Muscle of back (tissue), 13 donors: ENCODE measurements at places on chromosomes 4 and X.

DNA sequence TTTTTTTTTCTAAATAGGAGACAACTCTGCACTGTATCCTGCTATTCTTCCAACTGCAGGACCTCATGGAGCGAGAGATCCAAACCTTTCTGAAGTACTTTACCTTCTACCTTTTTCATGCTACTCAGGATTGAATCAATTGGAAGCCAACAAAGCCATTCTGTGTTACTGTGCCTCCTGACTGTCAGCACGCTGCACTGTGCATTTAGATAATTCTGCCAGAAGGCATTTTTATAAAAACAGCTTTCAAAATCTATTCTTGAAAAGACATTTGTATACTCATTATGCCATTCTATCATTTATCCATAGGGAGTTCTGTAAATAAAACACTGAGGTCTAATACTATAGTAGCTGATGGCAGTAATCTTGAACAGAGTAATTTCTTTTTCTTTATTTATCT is 142.8 kb downstream of the SLIT2 start:
- no peak for DNase-seq

GRCh38 chr4:793941-794621 is 31.8 kb downstream of the CPLX1 start:
- DNase-seq, result no peak

DNA sequence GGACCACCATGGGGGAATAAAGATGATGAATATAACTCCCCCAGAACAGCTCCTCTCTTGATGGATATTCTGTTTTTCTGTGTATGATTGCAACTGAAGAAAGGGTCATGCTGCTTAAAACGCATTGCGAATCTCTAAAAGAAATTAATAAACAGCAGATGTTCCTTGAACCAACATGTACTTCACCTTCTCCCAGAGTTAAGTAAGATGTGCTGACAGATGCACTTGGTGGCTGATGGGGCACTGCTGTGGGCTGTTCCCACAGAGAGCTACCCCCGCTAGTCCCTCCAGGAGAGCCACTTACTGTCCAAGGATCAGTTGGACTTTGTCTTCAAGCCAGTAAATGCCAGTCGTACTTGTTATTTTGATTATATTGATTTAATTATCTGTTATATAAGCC is 26.3 kb upstream of the C4orf54 start:
- no peak for DNase-seq

GRCh38 chrX:100895365-100896075 is 21.4 kb upstream of the NOX1 start:
- peak; percentile 2 for DNase-seq

DNA sequence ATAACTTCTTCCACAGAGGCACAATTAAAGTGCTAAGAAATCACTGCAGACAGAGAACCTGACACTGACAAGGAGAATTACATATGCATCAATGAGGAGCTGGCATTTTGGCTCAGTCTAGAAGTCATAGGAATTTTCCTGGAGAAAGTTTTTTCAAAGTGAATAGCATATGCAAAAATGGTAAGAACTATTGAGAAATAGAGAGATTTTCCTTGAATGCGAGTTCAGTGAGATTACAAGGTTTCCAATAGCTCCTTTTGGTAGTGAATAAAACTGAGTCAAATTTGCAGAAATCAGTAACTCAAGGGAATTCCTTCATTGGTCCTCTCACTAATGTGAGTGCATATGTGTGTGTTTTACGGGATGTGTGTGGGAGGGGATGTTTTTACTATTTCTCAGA is 557.5 kb downstream of the PPARGC1A start:
- no peak for DNase-seq

GRCh38 chr4:95219109-95219508 is 329.7 kb downstream of the UNC5C start:
- DNase-seq, result no peak

DNA sequence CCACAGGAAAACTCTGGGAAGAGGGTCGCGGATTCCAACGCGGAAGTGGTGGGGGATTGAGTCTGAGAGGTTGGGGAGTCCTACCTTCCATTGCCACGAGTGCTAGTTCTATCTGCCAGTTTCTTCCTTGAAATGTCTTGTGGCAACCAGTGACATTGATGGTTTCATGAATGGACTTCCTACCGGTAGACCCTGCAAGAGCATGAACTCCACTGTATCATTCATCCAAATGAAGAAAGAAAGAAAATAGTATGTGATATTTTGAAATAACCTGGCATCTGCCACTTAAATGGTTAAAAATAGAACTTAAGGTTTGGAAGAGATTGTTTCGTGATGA is 1.1 kb upstream of the SLC10A7 start:
- DNase-seq, result peak; percentile 5

GRCh38 chr4:187286525-187286924 is 562.9 kb upstream of the FAT1 start:
- no peak for DNase-seq

GRCh38 chr4:94523033-94523580 is 71.4 kb downstream of the PDLIM5 start:
- no peak for DNase-seq

DNA sequence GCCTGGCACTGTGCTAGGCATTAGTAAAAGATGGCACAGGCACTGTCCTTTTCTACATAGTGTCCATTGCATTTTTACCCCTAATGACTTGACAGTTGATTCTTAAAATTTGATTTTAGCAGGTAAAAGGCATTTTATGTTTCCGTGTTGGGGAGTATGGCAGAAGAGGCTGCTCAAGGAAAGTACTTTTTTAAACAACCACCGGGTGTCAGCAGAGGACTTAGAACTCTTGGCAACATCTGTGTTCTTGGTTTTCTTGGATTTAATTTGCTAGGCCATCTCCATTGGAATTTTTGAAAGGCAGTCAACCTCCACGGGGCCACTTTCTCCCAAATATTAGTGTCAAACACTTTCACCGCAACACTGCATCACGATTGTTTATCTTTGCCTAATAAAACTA is 102.9 kb downstream of the TSPAN7 start:
- DNase-seq, result peak; percentile 11

GRCh38 chr4:181946902-181947301 is 296.3 kb upstream of the TENM3 start:
- DNase-seq, result no peak

DNA sequence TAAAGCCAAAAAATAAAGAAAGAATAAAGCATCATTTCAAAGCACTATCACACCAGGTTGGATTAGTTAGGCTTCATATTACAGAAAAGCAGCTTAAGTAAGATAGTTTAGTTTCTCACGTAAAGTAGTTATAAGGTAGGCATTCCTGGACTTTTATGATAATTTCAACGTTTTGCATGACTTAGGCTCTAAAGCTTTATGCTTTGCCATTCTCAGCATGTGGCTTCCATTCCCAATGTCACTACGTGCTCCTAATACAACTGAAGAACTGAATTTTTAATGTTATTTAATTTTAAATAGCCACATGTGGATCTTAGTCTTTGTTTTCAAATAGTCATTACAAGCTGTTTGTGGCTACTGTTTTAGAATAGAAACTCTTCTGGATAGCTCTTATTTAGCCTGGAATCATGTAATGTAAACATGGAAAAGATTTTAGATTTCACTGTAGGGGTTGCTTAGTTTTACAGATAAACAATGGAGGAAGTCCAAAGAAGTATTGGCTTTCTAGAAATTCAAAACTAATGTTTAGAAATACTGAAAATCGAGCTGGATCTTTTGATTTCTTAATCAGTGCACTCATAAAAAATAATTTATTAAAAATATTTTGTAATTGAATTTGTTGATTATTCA is 710.0 kb downstream of the IL1RAPL1 start:
- peak; percentile 5 for DNase-seq

- DNase-seq, result no peak
Observed at GRCh38 chr4:187387739-187388138, 607.8 kb upstream of the ZFP42 start.

DNA sequence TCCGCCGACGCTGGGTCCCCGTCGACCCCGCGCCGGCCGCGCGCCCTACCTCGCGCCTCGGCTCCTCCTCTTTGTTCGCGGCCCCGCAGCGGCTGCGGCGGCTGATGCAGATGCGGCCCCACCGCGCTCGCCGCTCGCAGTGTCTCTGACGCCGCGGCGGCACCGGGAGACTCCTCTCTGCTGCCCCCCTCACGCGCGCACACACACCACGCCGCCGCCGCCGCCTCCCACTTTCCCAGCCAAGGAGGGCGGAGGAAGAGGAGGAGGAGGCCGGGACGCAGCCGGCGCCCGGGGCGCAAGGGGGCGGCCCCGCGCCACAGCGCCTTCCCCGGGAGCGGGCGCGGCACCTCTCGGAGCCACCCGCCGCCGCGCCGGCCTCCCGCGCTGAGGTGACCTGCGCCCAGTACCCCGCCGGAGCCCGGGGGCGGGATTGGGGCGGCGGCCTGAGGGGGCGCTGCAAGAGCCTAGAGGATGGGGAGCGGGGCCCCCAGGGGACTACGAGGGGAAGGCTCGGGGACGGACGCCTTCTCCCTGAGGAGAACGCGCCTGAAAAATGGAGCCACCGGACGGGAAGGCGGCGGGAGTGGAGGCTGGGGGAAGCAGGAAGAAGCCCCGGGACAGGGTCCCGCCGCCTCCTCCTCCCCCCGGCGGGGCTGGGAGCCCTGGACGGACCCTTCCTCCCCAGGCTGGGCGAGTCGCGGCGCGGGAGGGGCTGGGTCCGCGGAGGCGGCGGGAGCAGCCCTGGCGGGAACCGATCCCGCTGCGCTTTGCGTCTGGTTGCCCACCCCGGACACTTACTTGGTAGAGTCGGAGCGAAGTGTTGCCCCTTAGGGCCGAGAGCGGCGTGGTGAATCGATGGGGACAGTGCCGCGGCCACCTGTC is at the start of gene SH3RF1:
TSS of gene SH3RF1 (minus strand) at position 147 of the 882 bp plus-strand sequence. CDS start 1,744 bp downstream, outside the sequence.
- DNase-seq, result peak; percentile 96

GRCh38 chrX:39309721-39310152 is 508.5 kb downstream of the MID1IP1 start:
- DNase-seq, result peak; percentile 52

DNA sequence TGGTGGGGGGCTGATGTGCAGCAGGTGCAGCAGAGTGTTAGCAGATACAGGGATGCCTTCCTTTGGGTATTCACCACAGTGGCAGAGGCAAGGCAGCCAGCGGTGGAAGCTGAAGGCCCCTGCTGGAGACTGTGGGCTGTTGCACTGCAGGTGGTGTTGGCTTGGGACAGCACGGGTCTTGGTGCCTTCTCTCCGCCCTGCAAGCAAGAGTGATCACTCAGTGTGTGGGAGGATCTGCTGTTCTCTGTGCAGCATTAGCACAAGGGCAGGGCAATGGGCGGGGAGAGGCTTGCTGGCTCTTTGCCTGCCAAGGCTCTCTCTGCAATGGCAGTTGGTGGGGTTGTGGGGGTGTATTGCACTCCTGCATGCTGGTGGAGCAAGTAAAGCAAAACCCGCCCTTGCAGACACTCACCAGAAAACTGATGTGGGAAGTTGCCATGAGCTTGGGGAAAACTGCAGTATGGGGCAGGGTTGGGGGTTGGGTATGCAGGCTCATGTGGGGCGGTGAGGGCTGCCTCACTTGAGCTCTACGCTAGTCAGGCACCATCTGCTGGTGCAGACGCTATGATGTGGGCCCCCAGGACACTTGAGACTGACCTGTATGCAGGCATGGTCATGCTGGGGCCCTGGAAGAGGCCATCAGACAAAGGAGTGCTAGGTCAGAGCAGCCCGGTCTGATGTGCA is 820.8 kb upstream of the GRIA3 start:
- no peak for DNase-seq

GRCh38 chrX:103523605-103524004 is 4.3 kb upstream of the RAB40A start:
- DNase-seq, result no peak

GRCh38 chrX:67604979-67605703 is 61.3 kb downstream of the AR start:
- DNase-seq, result peak; percentile 3

- DNase-seq, result no peak
Observed at GRCh38 chr4:54677416-54677815, 19.7 kb downstream of the KIT start.

GRCh38 chrX:107199491-107199890 is 6.7 kb downstream of the NUP62CL start:
- DNase-seq, result no peak

- no peak for DNase-seq
Observed at GRCh38 chr4:4456816-4457578, 70.1 kb downstream of the NSG1 start.
